ENCODE measurements at places on chromosomes 12 and 14. TPM values are rescaled to one million over a fixed set of nuclear protein-coding genes. Genes with fewer than 3 reads are reported as not detected.

Gene OVCH1
- not detected for total RNA-seq

Gene CD163
- total RNA-seq = not detected

Gene SLC25A47
- total RNA-seq = not detected

Gene STX2
- total RNA-seq = 26.0 TPM

Gene GOLGA5
- 29.8 TPM for total RNA-seq

Gene SPTB
- 1.5 TPM for total RNA-seq

Gene SSPN
- total RNA-seq = 0.70 TPM

Gene ANO2
- not detected for total RNA-seq

Data from A549 treated with Mapracorat at 1 μM for 4 hours (cell line).